Right renal cortex interstitium (tissue), 3 donors: ENCODE measurements at places on chromosomes 1 and 21.

DNA sequence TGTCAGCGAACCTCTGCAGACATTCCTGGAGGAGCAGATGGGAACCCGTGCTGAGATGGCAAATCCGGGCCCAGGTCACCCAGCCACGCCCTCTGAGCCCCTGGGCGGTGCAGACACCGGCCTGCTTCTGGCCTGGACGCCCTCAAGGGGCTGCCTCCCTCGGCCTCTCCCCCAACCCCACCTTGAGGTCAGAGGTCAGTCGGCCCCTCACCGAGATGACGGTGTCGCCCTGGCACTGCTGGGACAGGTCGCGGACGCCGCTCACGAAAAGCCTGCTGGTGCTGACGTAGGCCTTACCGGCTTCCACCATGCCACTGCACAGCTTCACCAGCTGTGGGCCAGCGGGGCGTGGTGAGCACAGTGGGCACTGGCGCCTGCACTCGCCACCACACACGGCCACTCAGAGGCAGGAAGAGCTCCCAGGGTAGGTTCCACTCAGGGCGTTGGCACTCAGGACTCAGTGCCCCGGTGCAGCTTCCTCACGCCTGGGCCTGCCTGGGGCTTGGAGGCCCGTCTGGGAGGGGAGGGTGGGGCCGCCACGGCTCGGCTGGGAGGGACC is 4.7 kb downstream of the ACAP3 start:
- no peak for DNase-seq

- no peak for DNase-seq
Measured at GRCh38 chr1:192065087-192065486, 93.2 kb upstream of the RGS18 start.

DNA sequence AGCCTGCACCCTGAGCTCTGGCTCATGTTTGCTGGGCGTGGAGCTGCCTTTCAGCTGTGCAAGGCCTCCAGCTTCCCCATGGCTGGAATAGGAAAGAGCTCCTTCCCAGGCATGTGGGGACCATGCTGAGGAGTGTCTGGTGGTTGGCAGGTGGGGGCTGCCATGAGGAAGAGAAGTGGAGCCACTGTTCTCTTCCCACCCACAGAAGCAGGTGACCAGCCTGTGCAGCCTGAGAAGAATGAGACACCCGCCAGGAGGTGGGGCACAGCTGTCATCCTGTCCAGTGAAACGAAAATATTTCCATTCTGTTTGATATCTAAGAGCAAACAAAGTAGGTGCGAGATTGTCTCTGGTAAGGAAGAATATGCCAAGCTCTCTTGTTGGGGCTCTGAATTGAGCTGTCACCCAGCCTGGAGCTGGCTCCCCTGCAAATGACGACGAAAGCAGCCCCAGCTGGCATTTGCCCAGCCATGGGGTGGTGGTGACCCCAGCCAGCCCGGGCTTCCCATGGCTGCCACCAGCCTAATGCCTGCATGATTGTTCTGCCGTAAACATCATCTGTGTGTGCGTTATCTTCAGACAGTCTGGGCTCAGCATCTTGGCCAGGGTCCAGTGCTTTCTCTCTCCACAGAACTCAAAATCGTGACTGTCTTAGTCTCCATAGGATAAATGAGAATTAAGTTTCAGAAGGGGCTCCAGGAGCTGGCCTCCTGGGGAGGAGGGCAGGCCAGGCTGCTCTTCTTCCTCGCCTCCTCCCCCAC is 429.8 kb upstream of the VAMP3 start:
- DNase-seq: no peak

- DNase-seq: no peak
Measured at GRCh38 chr1:19720973-19721372, 56.3 kb downstream of the HTR6 start.
